Skin of body (tissue), 3 donors: ENCODE measurements at places on chromosomes 11 and 22. TPM values are rescaled to one million over a fixed set of nuclear protein-coding genes. Genes with fewer than 3 reads are reported as not detected.

The SLC29A2 gene
- total RNA-seq = 0.89 TPM

The GLYATL2 gene
- 2.8 TPM for total RNA-seq

The SLC22A25 gene
- total RNA-seq = 0.10 TPM

The MUC5AC gene
- 0.39 TPM for total RNA-seq

The OR5B12 gene
- total RNA-seq = not detected

The MOGAT2 gene
- total RNA-seq = 9.6 TPM

The FAT3 gene
- 17.2 TPM for total RNA-seq

The NAV2 gene
- total RNA-seq = 13.6 TPM

The TBX1 gene
- 4.8 TPM for total RNA-seq

The CARD10 gene
- 3.3 TPM for total RNA-seq

The CRACR2B gene
- total RNA-seq = 5.6 TPM

The WBP2NL gene
- 2.6 TPM for total RNA-seq

The OR52I2 gene
- total RNA-seq = not detected

The DDTL gene
- total RNA-seq = 0.20 TPM

The HEPHL1 gene
- total RNA-seq = 4.9 TPM

The TNNI2 gene
- 322 TPM for total RNA-seq

The PGA5 gene
- total RNA-seq = 0.39 TPM

The ISX gene
- not detected for total RNA-seq

The TRIM49B gene
- not detected for total RNA-seq

The MAJIN gene
- total RNA-seq = not detected

The MUC6 gene
- under 0.01 TPM for total RNA-seq

The CALCA gene
- total RNA-seq = not detected

The TBX10 gene
- not detected for total RNA-seq

The PPP1CA gene
- total RNA-seq = 78.3 TPM

The ALKBH3 gene
- total RNA-seq = 25.8 TPM

The FIBIN gene
- total RNA-seq = 21.8 TPM

The DKK3 gene
- total RNA-seq = 67.7 TPM

The PACSIN3 gene
- total RNA-seq = 33.6 TPM

The NCF4 gene
- 10.2 TPM for total RNA-seq

The DCDC1 gene
- 0.89 TPM for total RNA-seq

The OR10S1 gene
- not detected for total RNA-seq

The FAM180B gene
- total RNA-seq = 0.99 TPM

The SLC22A9 gene
- total RNA-seq = not detected

The OR10D3 gene
- total RNA-seq = not detected

The BDNF gene
- 2.9 TPM for total RNA-seq

The OR4D5 gene
- not detected for total RNA-seq

The ART1 gene
- total RNA-seq = 0.20 TPM

The MS4A2 gene
- total RNA-seq = 11.1 TPM

The DEUP1 gene
- total RNA-seq = 0.59 TPM

The USH1C gene
- 0.10 TPM for total RNA-seq

The OR5B21 gene
- not detected for total RNA-seq

The ST14 gene
- total RNA-seq = 18.3 TPM

The BTG4 gene
- total RNA-seq = not detected

The SLCO2B1 gene
- 9.8 TPM for total RNA-seq

The TMEM191C gene
- total RNA-seq = 1.8 TPM

The CNTN5 gene
- total RNA-seq = 3.4 TPM

The OR8G5 gene
- not detected for total RNA-seq

The TEX54 gene
- not detected for total RNA-seq

The IL18 gene
- total RNA-seq = 21.6 TPM

The KRTAP5-8 gene
- 2.5 TPM for total RNA-seq

The UPK3A gene
- not detected for total RNA-seq

The CHADL gene
- total RNA-seq = 2.8 TPM

The GGT5 gene
- total RNA-seq = 2.6 TPM

The ZFP91 gene
- total RNA-seq = 37.4 TPM
